ENCODE measurements at places on chromosomes 4 and X.

DNA sequence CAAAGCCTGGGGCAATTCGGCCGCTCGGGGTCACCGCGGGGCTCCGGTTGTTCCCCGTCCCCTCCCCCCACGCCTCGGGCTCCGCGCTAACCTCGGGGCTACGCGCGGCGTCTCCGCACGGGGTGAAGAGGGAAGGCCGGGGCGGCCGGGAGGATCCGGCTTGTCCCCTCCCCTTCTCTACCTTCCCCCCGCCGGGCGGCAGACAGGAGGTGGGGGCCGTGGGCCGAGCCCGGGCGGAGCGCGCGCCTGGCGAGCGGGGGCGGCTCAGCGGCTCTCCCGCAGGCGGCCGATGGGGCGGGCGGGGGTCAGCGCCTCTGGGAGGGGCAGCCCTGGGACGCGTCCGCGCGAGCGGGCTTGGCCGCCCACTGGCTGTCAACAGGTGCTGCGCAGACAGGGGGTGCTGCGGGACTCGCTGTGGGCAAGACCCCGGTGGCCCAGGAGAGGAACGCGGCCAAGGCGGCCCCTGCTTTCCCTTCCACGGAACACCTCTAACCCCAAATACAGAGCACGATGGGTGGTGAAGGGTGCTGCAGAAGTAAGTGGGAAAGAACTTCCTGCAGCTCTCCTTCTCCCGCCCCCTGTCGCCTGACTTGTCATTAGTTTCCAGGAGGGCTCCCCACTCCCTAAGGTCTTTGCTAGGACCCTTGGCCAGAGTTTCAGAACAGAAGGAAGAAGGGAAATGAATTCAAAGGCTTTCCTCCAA, at the start of gene PDGFC:
TSS of gene PDGFC (minus strand) at position 124 of the 703 bp plus-strand sequence. CDS start 896 bp downstream, outside the sequence.
- DNase-seq, result no peak

DNA sequence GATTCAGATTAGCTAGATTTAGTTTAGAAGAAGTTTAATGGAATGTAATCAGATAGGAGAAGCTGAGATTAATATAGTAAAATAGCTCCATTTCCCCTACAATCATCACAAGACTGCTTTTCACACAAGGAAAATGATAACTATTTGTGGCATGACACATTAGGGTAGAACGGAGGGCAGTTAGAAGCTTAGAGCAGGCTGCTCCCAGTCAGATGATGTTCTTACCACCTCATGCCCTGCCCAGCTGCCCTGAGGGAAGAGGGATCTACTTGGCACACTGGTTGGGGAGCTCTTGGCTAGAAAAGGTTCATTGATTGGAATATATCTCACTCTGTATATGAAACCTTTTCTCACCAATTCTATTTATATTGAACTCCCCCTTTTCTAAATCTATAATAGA, 180.7 kb upstream of the IL15 start:
- no peak for DNase-seq

- no peak for DNase-seq
Observed at GRCh38 chrX:13966071-13966792, 63.5 kb downstream of the GEMIN8 start.

GRCh38 chr4:186622788-186623464, 67.6 kb upstream of the MTNR1A start:
- DNase-seq, result no peak

All from stimulated activated CD8-positive, alpha-beta memory T cell treated with anti-CD3 and anti-CD28 coated beads, Interleukin-2, amount 100 ng/mL, for 1 hour (primary cell).